ENCODE measurements at places on chromosomes 4 and X. TPM values are rescaled to one million over a fixed set of nuclear protein-coding genes. Genes with fewer than 3 reads are reported as not detected.

The GAGE13 gene
- not detected for total RNA-seq

The ARHGAP6 gene
- 5.3 TPM for total RNA-seq

The PSAPL1 gene
- total RNA-seq, result not detected

The SMS gene
- total RNA-seq, result 176 TPM

The CPZ gene
- total RNA-seq, result 32.8 TPM

The TECRL gene
- total RNA-seq, result 0.94 TPM

The NLRP2B gene
- total RNA-seq, result not detected

The GABRG1 gene
- total RNA-seq, result 0.18 TPM

All from mesothelial cell of epicardium (in vitro differentiated cells).